ENCODE measurements at places on chromosomes 16 and 17.
A peak's percentile ranks its signal among the peaks of the same experiment; 100 is the strongest.

GRCh38 chr16:7278636-7279035 lies 54.0 kb upstream of the RBFOX1 start:
- DNase-seq, result no peak

DNA sequence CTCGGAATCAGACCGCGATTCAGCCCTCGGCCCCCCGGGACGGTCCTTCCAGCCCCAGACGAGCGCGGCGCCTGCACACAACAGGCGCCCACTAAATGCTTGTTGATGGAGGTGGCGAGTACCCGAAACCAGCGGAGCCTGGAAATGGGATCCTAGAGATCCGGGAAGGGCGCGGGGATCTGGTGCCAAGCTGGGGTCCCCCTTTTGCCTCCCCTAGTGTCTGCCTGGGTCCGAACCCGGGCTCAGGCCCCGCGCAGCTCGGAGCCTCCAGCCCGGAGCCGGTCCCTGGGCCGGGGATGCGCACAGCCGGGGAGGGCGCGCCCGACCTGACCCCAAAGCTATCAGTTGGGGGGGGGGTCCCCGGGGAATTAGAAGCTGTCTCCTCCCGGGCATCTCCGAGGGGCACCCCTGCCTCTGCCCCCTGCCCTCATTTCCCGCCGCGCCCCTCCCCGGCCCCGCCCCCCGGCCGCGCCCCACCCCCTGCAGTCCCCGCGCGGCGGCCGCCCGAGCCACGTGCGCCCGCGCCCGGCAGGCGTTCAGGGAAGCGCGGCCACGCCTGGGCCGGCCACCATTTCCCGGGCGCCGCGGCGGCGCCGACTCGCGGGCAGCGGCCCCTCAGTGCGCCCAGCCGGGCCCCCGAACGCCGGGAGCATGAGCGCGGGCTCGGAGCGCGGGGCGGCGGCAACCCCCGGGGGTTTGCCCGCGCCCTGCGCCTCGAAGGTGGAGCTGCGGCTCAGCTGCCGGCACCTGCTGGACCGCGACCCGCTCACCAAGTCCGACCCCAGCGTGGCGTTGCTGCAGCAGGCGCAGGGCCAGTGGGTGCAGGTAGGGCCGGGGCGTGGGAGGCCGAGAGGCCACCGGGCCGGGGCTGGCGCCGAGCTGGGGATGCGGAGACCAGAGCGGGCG lies at the start of gene CPNE7:
Gene CPNE7 (plus strand): TSS at position 512 of the 906 bp plus-strand sequence. CDS start 140 bp downstream, at position 652.
- DNase-seq, result peak; percentile 30

GRCh38 chr16:23248261-23249194 lies 53.6 kb upstream of the SCNN1B start:
- no peak for DNase-seq

- no peak for DNase-seq
These were observed 16.3 kb downstream of the ENPP7 start for GRCh38 chr17:79746889-79747507.

GRCh38 chr17:69188064-69188463 lies 40.6 kb downstream of the ABCA10 start:
- DNase-seq, result no peak

DNA sequence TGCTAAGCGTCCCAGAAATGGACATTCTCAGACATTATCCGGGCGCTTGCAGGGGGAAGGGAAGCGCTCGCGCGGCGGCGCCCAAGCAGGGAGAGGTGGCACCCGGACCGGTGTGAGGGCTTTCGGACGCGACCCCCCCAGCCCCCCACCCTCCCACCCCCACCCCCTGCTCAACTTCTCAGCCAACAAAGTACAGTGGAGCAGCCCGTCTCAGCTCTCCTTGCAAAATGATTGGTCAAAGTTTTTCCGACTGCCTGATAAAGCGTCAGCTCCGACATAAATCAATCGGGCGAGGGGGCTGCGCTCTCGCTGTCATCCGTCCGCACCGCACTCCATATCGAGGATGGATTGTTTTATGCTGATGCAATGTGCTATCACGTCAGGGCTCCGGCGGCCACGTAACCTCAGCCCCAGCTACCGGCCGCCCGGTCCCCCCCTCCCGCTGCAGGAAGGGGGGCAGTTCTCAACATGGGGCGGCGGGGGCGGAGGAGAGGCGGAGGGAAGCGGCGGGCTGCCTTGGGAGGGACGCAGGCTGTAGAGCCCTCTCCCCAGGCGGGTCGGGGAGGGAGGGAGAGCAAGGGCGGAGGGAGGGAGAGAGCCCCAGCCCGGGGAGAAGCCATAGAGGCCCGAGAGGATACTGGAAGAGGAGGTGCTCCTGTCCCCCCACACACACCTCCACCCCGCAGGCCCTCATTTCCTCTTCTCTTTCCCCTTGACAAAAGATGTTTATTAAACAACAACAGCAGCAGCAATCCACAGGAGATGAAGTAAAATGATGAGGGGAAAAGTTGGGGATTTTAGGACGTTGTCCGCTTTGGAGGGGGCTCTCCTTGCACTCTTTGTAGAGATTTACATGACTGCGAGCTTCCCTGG lies at the start of gene HOXB9:
Gene HOXB9 (minus strand): TSS at position 114 of the 873 bp plus-strand sequence. CDS start 89 bp downstream, at position 25.
- DNase-seq, result no peak

DNA sequence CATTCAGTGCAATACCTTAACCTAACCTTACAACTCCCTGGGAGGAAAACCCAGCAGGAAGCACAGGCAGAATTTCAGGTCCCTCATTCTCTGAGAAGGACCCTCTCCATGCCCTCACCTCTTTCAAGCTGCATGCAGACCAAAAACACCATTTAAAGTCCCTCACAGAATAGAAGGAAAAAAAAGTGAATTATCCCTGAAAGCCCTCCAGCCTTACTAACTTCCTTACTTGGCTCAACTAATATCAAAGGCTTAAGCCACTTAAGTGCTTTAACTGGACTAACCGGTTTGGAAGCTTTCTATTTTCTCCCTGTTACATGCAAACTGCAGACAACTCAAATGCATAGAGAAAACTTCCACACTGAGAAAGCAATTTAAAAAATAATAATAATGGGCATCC lies 60.5 kb downstream of the ADAMTS18 start:
- no peak for DNase-seq

- no peak for DNase-seq
These were observed 6.3 kb downstream of the ARL2BP start for GRCh38 chr16:57251352-57251751.

GRCh38 chr16:65178151-65178550 lies 56.3 kb upstream of the CDH11 start:
- no peak for DNase-seq

DNA sequence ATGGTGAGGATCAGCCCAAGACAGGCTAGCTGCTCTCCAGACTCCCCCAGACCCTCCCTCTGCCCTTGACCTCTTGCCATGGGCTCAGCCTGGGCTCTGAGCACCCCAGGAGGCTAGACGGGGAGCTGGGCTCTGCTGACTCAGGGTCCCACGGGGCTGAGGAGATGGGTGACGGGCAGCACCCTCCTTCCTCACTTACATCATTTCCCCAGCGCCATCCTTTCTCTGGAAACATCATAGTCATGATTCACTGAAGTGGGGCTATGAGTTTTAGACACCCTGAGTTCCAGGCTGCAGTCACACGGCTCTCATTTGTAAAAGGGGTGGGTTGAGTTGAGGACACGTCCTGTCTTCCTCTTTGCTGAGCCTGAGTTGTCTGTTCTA lies 3.0 kb upstream of the ITGAX start:
- DNase-seq, result no peak

GRCh38 chr16:86519649-86520316 lies 9.5 kb downstream of the FOXF1 start:
- peak; percentile 70 for DNase-seq

GRCh38 chr16:56279132-56279531 lies 87.8 kb downstream of the GNAO1 start:
- no peak for DNase-seq

- no peak for DNase-seq
These were observed 22.0 kb downstream of the SETD6 start for GRCh38 chr16:58537124-58537906.

- peak; percentile 92 for DNase-seq
These were observed at the start of gene CCDC57 for GRCh38 chr17:82212331-82213250. TSS of gene CCDC57 (minus strand) at chr17:82212842. CDS start at chr17:82201944, 10,898 bp downstream.

DNA sequence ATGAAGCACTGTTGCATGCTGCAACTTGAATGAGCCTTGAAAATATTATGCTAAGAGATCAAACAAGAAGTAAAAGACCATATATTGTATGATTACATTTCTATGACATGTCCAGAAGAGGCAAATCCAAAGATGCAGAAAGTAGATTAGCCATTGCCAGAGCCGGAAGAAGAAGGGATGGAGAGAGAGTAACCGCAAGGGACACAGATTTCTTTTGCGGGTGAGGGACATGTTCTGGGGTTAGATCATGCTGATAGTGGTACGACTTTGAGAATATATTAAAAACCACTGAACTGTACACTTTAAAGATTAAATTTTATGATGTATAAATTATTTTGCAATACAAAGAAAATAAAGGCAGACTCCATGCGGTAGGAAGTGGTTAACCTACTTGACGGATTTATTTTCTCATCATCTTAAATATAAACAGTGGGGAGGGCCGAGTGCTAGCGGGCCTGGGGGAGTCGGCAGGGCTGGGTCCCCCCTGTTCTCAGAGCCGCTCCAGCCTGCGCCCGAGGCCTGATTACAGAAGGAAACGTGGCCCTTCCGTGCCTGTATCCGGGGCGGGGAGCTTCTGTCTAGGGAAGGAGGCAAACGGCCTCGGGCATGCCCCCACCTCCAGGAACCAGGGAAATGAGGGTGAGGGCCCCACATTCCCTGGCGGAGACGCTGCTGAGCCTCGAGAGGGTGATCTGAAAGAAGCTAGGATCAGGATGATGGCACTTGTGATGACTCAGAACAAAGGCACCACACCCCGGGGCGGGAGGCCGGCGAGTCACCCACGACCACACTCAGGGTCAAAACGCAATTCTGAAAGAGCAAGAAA lies 48.0 kb downstream of the SHCBP1 start:
- DNase-seq, result no peak

DNA sequence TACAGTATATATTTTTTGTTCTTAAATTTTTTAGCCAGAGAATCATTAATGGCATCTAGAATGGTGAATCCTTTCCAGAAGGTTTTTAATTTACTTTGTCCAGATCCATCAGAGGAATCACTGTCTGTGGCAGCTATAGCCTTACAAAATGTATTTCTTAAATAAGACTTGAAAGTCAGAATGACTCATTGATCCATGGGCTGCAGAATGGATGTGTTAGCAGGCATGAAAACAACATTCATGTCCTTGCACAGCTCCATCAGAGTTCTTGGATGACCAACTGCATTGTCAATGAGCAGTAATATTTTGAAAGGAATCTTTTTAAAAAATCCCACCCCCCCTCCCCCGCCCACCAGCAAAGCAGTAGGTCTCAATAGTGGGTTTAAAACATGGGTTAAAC lies 51.4 kb downstream of the CACNG1 start:
- no peak for DNase-seq

DNA sequence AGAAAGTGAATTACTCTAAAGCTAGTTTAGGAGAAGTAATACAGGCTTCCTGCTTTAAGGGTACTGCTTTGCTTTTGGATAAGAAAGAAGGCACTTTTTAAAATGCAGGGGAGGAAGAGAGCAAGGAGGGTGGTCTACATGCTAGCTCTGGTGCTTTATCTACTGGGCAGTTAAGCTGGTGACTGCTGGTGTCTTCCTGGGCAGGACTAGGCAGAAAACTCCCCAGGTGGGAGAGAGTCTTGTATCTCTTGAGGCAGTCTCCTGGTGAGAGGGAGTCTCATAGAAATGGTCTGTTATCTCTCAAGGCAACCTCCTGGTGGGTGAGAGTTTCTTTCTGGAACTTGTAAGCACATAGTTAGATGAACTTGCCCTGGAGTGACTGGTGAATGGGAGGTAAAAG lies 953.9 kb upstream of the GOT2 start:
- no peak for DNase-seq

DNA sequence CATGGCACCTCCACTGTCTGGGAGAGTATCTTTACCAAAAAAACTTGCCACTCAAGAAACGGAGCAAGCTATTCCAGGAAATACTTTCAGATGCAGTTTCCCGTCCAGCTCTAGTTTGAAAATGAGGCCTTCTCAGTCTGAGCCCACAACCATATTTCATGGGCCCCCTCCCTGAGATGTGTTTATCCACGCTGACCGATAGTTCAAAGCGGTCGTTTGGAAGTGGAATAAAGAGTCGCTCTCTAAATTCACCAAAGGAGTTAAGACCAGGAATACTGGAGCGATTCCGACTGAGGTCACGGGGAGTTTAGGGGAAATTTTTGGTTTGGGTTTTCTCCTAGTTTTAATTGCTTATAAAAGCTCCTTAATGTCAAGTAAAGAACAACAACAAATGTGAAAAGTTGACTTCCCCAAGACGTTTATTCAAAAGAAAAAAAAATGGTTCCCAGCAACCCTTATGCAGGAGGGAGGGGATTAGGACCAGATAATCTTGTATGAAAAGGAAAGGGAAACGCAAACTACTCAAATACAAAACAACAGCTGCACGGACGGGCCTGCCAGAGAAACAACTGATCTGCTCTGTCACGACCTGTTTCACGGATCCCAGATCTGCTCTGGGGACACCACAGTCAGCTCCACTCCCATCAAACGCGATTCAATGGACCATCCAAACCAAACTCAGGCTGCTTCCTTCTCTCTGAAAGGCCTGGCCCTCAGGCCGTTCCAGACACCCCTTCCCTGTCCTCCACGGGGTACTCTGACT lies 77.1 kb downstream of the MRM3 start:
- DNase-seq, result no peak

GRCh38 chr16:6317934-6318333 lies 1014.7 kb upstream of the RBFOX1 start:
- no peak for DNase-seq

GRCh38 chr17:8141741-8142140 lies 10.5 kb downstream of the PER1 start:
- DNase-seq, result no peak
